ENCODE measurements at places on chromosomes 5 and 9. TPM values are rescaled to one million over a fixed set of nuclear protein-coding genes. Genes with fewer than 3 reads are reported as not detected.

GRCh38 chr9:74309654-74310053, 187.5 kb upstream of the RORB start:
- no peak for DNase-seq

- no peak for DNase-seq
These were observed 770.2 kb upstream of the DMAC1 start for GRCh38 chr9:8569823-8570222.

DNA sequence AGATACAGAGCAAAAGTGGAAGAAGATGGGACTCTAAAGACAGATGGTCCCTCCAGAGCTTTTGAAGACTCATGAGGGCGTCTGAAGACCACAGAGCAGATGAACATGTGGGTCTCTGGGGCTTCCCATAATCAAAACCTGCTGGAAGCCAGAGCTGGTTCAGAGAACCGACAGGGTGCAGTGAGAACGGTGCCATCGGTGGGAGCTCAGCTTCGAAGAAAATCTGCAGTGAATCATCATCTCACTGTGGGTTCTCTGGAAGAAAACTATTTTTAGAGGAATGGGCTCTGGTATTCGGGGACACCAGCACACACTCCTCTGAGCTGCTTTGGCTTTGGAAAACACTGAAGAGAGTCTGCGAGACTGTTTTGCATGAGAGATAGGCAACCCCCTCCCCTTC, 222.4 kb upstream of the PANK3 start:
- no peak for DNase-seq

- DNase-seq, result no peak
These were observed 81.2 kb downstream of the ZCCHC7 start for GRCh38 chr9:37201581-37201980.

PCDHB12 gene
- total RNA-seq, result 0.33 TPM

SMIM23 gene
- not detected for total RNA-seq

PLAC8L1 gene
- total RNA-seq, result not detected

Measured in pulmonary artery endothelial cell (primary cell).